ELF-1 (cell line): ENCODE measurements at places on chromosomes 4 and X.

DNA sequence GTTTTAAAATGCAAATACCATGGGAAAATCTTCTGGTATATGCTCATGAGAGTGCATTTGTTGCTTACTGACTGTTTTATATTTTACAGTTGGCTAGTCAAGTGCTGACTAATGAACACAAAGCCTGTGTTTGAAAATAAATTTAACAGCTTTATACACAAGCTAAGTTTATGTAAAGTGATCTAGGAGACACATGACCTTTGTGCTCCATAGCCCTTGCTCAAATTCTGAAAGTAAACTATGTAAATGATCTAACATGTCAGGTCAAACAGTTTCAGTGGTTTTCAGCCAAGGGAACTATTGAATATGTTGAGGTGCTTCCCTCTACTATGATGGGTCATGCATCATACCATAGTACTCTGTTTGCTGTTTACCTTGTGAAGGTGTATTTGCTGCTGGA lies 36.7 kb downstream of the DIAPH2 start:
- DNase-seq = no peak

DNA sequence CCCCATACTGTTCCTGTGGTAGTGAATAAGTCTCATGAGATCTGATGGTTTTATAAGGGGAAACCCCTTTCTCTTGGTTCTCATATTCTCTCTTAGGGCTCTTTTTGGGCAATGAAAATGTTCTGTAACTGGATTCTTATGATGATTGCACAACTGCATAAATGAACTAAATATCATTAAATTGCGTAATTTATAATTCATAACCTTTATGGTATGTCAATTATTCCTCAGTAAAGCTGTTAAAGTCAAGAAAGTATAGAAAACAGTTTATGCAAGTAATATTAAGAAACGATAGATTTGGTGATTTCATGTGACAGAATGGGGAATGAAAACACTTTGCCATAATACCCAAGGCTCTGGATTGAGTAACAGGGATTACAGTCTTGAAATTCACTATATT lies 33.5 kb upstream of the SPANXD start:
- DNase-seq = no peak

GRCh38 chr4:183342541-183343533 lies 20.6 kb upstream of the CLDN24 start:
- no peak for DNase-seq

DNA sequence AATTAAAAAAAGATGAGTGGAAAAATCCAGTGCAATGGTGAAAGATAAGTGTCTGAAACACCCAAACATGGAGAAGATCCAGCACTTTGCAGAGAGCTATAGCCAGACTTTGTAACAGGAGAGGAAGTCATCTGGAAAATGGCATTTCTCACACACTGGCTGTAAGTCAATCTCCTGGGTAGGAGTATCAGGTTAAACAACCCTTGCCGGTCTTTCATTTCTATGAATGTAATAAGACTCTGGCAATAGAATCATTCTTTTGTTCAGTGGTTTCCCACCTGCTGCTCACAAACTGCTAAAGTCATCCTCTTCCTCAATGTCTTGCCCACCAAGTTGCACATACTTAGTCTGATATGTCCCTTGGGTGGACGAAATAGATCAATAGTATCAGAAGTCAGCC lies 94.0 kb upstream of the ATP8A1 start:
- no peak for DNase-seq
